ENCODE measurements at places on chromosomes 12 and 14.

DNA sequence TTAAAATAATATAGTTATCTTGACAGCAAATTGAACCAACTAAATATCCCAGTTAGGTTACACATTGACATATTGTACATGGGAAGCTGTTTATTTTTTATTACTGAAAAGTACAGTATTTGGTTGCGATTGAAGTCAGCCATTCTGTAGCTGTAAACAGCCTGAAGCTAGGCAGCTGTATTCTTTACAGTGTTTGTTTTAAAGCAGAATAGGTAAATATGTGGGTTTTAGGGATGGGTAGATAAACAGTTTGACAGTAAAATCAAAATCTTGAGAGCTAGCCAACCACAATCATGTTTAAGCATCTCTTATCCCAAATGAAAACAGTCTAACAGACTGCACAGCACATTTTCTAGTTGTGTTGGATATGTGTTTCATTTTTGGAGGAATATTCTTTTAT, 45.7 kb downstream of the TTC6 start:
- peaks cover 4% of the 10 kb centered on the region for H3K27me3 ChIP-seq
- no peak overlapping the region for H3K4me3 ChIP-seq
- H3K27ac ChIP-seq, result no peak overlapping the region
- no peak for DNase-seq
- no peaks in the 10 kb centered on the region for H3K36me3 ChIP-seq

- H3K27ac ChIP-seq, result no peak overlapping the region
- no peaks in the 10 kb centered on the region for H3K4me1 ChIP-seq
- DNase-seq, result no peak
- no peaks in the 10 kb centered on the region for H3K36me3 ChIP-seq
Observed at GRCh38 chr12:108475396-108475795, 39.7 kb upstream of the FICD start.

- no peaks in the 10 kb centered on the region for H3K4me1 ChIP-seq
- H3K27ac ChIP-seq, result no peak overlapping the region
- no peak overlapping the region for H3K4me3 ChIP-seq
- no peaks in the 10 kb centered on the region for H3K27me3 ChIP-seq
- no peak for DNase-seq
Observed at GRCh38 chr12:61654698-61655097, 605.5 kb upstream of the USP15 start.

- peak; percentile 79 for DNase-seq
- H3K4me1 ChIP-seq, result peaks cover 23% of the 10 kb centered on the region
- H3K27ac ChIP-seq, result no peak overlapping the region
- no peaks in the 10 kb centered on the region for H3K27me3 ChIP-seq
Observed at GRCh38 chr12:53065975-53066931, 12.9 kb downstream of the SPRYD3 start.

DNA sequence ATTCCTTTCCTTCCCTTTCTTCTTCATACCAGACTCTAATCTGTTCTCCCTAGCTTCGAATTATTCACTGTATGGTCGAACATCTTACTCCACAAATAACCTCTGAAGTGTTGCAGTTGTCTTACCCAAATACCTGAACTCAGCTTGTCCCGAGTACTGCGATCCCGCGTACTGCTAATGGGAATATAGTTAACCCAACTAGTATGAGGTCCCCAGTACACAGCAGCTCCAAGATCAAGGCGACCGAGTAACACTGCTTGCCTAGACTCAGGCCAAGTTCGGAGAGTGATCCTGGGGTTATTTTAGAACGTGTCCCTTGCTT, 462 bp upstream of the ETNK1 start:
- no peaks in the 10 kb centered on the region for H3K27me3 ChIP-seq
- peak overlapping the region; percentile 99 for H3K4me3 ChIP-seq
- H3K36me3 ChIP-seq, result no peaks in the 10 kb centered on the region
- peaks cover 47% of the 10 kb centered on the region for H3K4me1 ChIP-seq
- peak overlapping the region; percentile 97 for H3K27ac ChIP-seq
- DNase-seq, result no peak

Data from neural crest cell (in vitro differentiated cells).